Anterior cingulate cortex (tissue), 58 donors: ENCODE measurements at places on chromosomes 7 and 10.

DNA sequence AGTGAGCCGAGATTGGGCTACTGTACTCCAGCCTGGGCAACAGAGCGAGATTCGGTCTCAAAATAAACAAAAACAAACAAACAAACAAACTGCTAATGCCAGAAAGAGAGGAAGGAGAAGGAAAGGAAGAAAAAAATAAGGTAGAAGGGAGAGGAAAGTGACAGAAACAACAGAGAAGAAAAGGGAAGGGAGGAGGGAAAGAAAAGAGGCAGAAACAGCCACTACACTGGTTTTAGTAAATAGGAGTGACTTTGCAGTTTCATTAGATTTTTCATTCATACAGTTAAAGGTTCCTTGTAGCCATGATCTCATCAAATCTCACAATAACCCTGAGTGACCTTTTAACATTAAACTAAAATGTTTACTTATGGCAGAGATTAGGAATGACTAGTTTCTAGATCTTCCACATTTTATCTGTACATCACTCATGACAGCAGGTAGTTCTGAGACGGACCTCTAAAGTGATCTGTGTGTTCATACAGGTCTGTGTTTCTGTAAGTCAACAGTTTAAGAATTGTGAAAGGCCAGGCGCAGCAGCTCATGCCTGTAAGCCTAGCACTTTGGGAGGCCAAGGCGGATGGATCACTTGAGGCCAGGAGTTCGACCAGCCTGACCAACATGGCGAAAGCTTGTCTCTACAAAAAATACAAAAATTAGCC, 191.3 kb upstream of the KLF14 start:
- no peak for DNase-seq

- DNase-seq, result no peak
Observed at GRCh38 chr10:34728361-34728760, 86.7 kb downstream of the PARD3 start.

- DNase-seq, result no peak
Observed at GRCh38 chr10:118680197-118680596, 74.6 kb downstream of the CACUL1 start.

DNA sequence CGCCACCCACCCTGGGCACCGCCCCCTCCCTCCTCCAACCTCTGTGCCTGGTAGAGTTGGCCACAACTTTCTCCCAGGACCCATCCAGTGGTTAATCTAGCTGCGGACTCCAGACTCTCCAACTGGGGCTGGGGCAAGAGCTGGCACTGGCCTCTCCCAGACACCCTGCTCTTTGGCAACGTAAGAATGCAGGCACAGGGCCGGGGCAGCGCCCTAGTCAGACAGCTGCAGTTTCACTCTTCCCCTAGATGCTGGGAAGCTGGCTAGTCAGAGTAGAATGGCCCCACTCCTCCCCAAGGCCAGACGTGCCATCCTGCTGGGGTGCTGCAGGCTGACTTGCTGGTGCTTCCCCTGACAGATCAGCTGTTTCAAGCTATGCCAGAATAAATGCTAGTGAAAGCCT, 22.1 kb downstream of the HSPA12A start:
- DNase-seq, result no peak

- DNase-seq, result peak; percentile 8
Observed at GRCh38 chr10:63465293-63466143, at the start of gene JMJD1C. Gene JMJD1C (minus strand): TSS chr10:63465977. CDS start chr10:63465662, 315 bp downstream.

GRCh38 chr10:44628921-44629320, 244.0 kb upstream of the CXCL12 start:
- no peak for DNase-seq

DNA sequence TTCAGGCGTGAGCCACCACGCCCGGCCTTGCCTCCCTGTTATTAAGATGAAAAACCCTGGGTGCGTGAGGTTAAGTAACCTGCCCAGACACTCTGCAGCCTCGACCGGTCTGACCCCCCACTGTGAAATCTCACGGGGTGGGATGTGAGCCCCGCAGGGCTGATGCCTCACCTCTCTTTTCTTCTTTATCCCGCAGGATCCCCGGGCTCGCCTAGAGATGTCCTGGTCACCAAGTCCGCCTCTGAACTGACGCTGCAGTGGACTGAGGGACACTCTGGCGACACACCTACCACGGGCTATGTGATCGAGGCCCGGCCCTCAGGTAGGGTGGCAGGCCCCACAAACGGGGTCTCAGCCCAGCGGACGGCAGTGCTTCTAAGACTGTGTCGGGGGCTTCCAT, 461.1 kb upstream of the FOXK1 start:
- DNase-seq, result no peak

GRCh38 chr10:42974693-42975002, 102.2 kb upstream of the RET start:
- no peak for DNase-seq

- DNase-seq, result no peak
Observed at GRCh38 chr10:103758294-103758681, 97.1 kb downstream of the SH3PXD2A start.

GRCh38 chr7:82506702-82507101, 63.1 kb upstream of the CACNA2D1 start:
- peak; percentile 34 for DNase-seq

DNA sequence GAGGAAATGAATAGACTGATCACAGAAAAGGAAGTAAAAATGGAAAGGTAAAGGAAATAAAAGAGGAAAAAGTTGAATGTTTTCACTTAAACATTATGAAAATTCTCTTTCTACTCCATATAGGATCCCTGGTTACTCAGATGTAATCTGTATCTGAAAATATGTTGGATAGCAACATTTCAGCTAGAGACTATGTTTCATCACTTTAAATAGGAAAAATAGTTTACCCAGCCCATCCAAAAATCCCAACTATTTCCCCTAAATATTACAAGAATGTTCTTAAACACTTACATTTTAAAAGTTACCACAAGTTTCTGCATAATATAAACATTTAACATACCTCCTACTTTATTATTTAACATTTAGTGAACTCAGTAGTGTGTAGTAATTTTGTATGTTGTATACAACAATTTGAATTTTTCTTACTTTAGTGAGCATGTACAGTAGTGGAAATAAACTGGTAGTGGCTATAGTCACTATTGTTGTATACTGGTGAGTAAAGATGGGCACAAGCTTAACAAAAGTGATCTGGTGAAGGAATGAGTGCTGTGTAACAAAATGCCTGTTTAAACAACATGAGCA, 27.1 kb downstream of the SLF2 start:
- no peak for DNase-seq

DNA sequence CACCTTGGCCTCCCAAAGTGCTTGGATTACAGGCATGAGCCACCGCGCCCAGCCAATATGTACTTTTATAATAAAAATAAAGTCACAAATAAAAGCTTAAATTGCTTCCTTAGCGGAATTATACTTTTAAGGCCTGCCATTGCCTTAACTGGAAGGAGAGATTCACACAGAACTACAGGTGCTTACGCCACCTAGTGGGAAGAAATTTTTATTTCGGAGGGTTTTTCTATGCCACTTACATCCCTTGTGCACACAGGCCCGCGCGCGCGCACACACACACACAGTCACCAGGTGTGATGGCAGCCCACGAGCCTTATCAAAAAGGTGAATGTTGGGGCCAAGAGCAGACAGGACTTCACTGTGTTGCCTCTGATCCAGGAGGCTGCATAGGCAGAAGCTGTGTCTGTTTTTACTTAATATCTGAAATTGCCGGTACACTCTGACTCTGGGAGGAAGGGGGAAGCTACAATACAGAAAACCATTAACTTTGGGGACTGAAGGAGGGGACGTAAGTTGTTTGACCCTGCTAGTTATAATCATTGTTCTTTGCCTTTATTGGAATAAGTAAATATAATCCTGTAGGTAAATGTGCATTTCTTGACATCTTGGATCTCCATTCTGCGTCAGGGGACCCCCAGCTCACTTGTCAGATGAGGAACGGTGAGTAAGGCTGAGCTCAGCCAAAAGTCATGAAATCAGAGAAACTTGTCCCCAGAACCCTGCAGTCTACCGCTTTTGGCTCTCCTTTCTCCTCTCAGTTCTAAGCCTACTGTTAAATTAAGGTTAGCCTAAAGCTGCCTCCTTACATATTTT, 87.1 kb downstream of the SLC16A9 start:
- peak; percentile 15 for DNase-seq

DNA sequence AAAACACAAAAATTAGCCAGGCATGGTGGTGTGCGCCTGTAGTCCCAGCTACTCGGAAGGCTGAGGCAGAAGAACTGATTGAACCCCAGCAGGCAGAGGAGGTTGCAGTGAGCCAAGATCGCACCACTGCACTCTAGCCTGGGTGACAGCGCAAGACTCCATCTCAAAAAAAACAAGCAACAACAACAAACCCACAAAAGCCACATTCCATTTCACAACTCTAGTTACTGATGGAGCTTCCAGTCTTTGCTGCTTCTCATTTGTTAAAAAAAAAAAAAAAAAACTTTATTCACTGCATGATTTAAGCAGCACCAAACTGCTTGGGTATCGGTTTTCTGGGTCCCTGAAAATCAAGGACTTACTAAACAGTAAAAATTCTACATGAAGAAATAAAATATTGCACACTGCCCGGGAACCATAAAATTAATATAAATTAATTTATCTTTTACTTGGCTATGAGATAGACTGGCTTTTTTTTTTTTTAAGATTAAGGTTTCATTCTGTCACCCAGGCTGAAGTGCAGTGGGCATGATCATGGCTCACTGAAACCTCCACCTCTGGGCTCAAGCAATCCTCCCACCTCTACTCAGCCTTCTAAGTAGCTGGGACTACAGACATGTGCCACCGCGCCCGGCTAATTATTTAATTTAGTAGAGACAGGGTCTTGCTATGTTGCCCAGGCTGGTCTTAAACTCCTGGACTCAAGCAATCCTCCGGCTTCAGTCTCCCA, 42.0 kb downstream of the SRPK2 start:
- DNase-seq, result no peak

GRCh38 chr7:55488804-55489340, 83.4 kb downstream of the VOPP1 start:
- DNase-seq, result no peak

- DNase-seq, result no peak
Observed at GRCh38 chr7:13017333-13017857, 330.0 kb downstream of the ARL4A start.

DNA sequence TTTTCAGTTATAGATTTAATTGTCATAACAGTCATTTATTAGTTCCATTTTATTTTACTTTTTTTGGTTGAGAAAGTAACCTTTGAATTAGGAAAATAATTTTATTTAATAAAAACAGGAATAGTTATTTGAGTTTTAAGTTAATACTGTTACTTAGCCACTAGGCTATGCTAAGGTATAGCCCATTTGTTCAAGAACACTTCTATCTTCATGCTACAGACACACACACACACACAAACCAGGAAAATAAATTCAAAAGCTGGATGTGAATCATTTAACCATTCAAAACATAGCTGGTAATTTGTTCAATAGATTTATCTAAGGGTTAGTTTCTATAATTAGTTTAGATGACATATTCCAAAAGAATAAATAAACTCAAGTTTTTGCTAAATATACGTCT, 148.4 kb downstream of the RNF133 start:
- DNase-seq, result no peak

DNA sequence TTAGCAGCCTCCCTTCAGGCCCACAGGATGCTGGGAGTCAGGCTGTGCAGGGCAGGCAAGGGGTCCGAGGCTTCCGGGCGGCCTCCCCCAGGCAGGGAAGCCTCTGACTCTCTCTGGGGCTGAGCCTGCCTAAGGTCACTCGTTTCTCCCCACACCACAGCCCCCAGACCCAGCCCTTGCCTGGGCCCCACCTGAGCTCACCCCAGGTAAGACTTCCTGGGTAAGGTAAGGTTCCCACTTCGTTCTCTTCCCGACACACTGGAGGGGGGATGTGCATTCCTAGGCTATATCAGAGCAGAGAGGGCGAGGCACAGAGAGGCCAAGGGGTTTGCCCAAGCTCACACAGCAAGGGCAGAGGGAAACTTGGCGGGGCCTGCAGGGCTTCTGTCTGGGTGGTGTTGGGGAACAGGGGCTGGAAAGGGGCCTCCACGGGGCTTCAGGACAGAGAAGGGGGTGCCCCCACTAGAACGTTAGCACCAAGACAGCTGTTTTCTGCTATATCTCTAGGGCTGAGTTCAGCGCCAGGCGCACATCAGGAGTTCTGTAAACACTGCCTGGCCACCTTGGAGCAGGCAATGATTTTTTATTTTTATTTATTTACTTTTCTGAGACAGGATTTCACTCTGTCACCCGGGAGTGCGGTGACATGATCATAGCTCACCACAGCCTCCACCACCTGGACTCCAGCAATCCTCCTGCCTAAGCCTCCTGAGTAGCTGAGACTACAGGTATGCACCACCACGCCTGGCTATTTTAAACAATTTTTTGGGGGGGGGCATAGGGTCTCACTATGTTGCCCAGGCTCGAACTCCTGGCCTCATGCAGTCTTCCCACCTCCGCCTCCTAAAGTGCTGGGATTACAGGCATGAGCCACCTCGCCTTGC, 24.9 kb upstream of the PDGFA start:
- no peak for DNase-seq

DNA sequence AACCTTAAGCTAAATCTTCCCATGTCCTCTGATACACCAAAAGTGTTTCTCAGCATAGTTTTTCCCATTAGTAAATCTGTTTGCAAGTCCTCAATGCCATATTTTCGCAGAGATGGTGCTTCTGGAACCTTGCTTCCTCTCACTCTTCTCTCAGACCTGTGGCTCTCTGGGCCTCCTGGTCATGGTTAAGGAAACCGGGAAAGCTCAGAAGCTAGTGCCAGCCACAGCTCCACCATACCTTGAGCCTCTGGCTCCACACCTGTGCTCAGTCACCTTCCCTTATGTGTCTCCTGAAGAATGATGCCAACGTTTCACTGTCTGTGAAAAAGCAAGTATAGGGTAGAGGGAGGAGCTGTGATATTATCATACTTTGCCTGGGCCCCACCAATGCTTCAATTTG, 149.6 kb downstream of the CYP26A1 start:
- no peak for DNase-seq

DNA sequence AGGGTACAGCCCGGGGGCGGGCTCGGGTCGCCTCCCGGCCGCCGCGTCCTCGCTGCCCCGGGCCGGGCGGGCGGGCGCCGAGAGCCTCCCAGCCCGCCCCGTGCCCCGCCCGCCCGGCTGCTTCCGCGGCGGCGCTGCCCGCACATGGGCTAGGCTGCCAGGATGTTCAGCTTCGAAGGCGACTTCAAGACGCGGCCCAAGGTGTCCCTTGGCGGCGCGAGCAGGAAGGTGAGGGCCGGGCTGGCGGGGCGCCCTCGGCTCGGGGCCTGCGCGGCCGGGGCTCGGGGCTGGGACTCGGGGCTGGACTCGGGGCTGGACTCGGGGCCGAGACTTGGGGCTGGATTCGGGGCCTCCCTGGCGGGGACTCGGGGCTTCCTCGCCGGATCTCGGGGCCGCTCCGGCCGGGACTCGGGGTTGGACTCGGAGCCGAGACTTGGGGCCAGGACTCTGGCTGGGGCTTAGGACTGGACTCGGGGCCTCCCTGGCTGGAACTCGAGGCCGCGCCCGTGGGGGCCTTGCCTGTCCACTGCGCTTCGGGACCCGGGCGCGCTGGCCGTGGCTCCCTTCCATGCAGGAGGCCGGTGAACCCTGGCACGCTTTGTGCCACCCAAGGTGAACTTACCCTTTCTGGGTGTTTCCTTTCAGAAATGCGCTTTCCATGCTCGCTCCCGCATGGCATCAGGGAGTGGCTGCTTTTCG, 534 bp downstream of the UBE3C start:
- no peak for DNase-seq

GRCh38 chr10:32687546-32687945, 241.6 kb downstream of the CCDC7 start:
- no peak for DNase-seq

GRCh38 chr10:121244818-121245217, 353.4 kb downstream of the FGFR2 start:
- DNase-seq, result no peak
